CD4-positive, alpha-beta T cell treated with Interleukin-4 for 1 hour (primary cell): ENCODE measurements at places on chromosomes 13 and 19.

DNA sequence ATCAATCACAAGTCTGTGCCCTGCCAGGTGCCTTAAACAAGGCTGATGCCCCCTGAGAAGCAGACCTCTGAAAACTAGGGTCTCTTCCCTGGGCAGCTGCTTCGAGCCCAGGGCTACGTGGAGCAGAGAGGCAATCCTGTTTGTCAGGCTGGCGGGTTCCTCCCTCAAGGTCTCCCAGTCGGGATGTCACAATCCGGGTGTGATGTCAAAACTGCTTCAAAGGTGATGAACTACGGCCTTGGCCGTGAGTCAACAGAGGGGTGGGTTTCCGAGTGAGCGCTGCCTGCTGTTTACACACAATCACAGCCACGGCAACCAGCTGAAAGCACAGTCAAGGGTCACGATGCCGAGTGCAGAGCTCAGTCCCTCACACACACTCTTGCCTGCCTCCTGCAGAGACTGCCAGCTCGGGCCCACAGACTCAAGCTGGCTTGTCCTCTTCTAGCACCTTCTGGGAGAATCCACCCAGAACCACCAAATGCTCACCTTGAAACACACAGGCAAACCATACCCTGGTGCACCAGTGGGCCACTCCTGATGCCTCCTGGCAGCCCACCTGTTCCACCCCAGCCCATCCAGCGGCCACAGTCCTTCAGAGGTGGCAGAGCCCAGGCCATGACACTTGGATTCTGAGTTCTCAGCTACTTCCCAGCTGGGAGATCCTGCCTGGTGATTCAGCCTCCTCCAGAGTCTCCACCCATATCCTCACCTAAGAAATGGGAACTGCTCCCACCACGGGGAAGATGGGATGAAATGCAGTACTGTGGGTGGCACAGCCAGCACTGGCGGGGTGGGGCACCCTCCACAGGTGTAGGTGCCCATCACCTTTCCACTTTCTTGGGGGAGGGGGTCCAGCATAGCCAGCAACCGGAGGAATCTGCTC lies 6.8 kb downstream of the ELL start:
- DNase-seq: peak; percentile 83

DNA sequence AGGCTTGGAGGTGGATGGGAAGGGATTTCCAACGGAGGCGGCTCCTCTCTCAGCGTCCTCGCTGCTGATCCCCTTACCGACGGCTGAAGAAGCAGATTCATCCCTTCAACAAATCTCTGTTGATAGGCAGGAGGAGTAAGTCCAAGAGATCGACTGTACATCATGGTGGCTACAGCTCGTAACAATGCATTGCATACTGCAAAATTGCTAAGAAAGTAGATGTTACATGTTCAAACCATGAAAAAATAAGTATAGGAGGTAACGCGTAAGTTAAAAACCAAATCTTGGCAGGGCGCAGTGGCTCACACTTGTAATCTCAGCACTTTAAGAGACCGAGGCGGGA lies 468 bp upstream of the SLC39A3 start:
- DNase-seq: no peak

DNA sequence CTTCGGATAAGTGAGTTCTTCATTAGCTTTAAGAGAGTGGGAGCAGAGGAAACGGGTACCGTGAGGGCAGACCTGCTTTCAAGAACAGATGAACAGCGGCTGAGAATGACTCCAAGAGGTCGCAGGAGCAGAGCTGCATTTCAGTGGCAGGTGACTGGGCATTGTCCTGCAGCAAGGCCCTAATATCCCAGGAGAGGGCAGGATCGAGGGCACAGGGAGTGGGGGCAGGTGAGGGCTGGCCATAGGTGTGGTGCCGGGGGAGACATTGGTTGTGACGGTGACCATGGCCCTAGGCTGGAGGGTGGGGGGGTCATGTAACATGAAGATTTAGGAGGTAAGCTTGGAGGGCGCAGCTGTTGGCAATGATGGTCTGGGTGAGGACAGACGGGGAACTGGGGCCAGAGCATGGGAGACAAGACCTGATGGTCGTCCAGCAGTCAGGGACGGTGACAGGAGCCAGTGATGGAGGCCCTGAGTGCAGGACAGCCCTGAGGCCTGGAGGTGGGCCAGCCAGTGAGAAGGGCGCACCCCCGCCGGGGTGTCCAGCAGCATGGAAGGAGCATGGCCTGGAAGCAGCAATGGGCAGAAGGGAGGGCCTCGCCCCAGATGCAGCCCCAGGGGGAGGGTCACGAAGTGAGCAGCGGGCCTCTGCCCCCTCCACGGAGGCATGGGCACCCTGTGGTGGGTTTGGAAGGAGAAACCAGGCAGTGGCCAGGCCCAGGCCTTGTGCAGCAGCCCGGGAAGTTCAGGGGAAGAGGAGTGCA lies 29.2 kb upstream of the LAMP1 start:
- no peak for DNase-seq

DNA sequence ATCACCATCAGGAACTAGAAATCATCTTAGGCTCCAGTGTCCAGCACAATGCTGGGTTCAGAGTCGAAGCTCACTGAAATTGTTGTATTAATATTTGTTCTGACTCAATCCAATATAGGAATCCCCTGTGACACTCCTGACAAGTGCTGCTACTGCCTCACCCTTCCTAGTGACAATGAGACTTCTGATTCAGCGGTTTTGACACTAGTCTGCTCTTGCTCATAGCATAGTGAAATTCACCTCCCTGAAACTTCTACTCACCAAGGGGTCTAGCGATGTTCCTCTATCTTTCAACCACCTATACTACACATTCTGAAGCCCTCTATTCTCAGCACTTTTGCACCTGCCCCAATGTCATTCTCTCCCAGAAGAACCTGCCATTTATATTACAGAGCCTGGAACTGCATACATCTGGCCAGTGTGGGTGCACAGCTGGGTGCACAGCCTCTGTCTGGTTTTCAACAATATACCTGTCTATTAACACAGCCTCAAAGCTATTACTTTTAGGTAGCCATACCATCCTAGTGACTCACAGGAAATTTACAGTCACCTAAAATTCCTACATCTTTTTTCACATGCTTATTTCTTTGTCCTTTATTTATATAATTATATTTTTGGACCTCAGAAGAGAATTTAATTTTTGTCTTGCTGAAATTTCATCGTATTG lies 88.3 kb downstream of the DOCK9 start:
- DNase-seq: no peak

DNA sequence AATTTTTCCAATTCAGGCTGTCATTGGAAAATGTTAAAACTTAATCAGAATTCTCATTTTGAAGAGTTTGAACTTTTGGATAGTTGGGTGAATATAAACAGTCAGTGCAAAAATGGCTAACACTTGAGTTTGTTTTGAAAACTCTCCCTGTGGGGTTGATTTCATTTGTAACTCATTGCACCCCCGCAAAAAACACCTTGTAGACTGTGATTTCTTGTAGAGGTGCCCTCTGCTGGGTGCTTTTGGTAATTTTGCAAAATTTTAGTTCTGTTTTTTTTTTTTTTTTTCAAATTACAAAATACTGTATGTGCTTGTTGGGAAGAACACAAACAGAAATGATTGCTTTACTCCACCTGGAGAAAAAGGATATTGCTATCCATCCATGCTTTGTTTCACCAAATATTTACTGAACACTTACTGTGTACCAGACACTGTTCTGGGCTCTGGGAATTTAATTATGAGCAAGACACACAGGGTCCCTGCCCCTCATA lies 28.2 kb upstream of the GPI start:
- peak; percentile 68 for DNase-seq

DNA sequence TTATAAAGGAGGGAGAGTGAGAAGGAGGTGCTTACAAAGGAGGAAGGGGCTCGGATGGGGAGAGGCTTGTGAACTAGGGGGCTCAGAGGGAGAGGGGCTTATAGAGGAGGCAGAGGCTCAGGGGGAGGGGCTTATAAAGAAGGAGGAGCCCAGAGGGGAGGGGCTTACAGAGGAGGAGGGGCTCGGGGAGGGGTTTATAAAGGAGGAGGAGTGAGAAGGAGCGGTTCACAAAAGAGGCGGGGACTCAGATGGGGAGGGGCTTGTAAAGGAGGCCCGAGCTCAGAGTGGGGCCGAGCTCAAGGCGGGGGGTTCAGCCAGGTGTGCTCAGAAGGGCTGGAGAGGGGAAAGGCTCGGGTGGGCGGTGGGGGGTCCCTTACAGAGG lies 500 bp downstream of the SMIM24 start:
- DNase-seq: peak; percentile 35

DNA sequence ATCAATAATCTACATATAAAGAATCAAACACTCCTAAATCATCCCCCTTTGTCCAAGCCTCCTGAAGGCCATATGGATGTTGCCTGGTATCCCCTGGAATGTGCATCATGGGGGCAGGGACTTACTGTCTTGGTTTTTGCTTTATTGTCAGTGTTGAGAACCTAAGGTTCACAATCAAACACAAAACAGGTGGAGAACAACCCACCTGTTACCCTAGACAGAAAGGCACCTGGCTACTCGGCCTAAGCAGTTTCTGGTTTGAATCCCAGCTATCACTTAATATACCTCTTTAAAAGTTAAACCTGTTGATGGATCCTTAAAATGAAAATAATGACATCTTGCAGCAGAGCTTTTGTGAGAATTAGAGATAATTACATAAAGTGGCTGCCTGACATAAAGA lies 68.9 kb downstream of the DCLK1 start:
- DNase-seq: no peak

DNA sequence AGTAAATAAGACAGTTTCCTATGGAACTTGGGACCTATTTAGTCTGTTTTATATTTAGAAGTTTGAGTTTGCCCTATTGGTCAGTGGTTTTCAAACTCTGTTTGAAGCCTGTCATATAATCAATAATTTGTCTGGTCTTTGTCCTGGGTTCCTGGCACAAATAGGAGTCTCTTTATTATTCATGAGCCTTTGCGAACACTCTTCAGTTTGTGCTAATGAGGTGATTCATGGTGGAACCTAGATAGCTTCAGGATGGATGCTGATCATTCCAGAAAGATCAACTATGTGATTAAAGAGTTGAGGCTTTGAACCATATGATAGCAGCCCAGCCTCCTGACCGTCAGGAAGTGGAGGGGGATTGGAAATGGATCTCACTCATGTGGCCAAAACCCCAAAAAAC lies 10.0 kb upstream of the VWA8 start:
- DNase-seq: no peak

DNA sequence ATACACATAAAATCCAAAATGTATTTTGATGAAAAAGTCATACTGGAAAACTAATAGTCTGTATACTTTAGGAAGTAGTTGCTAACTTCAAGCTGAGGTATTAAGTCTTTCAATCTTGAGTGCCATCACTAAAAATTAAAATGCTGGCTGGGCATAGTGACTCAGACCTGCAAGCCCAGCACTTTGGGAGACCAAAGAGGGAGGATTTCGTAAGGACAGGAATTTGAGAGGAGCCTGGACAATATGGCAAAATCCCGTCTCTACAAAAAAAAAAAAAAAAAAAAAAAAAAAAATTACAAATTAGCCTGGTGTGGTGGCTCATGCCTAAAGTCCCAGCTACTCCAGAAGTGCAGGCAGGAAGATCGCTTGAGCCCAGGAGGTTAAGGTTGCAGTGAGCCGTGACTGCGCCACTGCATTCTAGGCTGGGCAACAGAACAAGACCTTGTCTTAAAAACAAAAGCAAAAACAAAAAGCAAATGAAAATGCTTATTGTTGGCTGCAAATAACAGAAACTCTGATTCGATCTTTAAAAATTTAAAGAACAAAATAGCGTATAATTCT lies 1994.2 kb upstream of the PCDH20 start:
- DNase-seq: no peak

DNA sequence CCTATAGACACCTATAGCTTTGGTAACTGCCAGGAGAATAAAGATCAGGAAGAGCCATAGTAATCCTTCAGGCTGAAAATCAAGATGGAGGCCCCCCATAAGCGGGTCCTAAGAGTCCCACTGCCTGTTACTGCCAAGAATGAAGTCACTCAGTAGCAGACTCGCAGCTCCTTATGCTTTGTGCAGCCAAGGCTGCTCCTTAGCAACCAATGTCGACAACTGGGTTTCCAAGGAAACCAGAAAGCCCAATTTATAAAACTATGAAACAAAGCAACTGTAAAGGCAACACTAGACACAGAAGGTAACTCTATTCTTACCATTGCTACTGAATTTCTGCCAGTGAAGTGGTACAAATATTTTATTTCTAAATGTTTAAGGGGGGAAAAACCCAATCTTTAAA lies 56.5 kb downstream of the DCLK1 start:
- no peak for DNase-seq

DNA sequence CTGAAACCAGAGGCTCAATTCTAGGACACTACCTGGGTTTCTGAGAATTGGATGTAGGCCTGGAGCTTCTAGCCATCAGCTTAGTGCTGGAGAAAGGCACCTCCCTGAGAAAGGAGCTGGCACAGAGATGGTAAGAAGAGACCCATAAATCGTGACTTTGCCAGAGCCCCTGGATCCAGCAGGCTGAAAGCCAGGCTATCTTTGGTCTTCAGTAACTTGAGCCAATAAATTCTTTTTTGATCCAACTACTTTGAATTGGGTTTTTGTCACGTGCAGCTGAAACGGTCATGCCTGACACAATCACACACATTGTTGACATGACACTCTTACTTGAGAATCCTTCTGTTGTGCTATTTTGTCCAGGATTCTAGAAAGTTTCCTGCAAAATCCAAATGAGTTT lies 103.4 kb downstream of the LHFPL6 start:
- DNase-seq: no peak
